B cell (primary cell): ENCODE measurements at places on chromosomes 3 and 15. TPM values are rescaled to one million over a fixed set of nuclear protein-coding genes. Genes with fewer than 3 reads are reported as not detected.

CX3CR1 gene
- 0.19 and 0.27 TPM in 2 replicates for total RNA-seq

CTXND1 gene
- total RNA-seq: not detected in 2 replicates

LRRC49 gene
- 0.49 and 1.4 TPM in 2 replicates for total RNA-seq

GRCh38 chr3:141561426-141562034, 74.7 kb downstream of the RASA2 start:
- peaks cover 11% of the 10 kb centered on the region for H3K4me1 ChIP-seq
- H3K27me3 ChIP-seq: no peaks in the 10 kb centered on the region
- H3K27ac ChIP-seq: no peak overlapping the region
- no peak overlapping the region for H3K4me3 ChIP-seq
- peak; percentile 75 for DNase-seq
- peaks cover 22% of the 10 kb centered on the region for H3K36me3 ChIP-seq

DNA sequence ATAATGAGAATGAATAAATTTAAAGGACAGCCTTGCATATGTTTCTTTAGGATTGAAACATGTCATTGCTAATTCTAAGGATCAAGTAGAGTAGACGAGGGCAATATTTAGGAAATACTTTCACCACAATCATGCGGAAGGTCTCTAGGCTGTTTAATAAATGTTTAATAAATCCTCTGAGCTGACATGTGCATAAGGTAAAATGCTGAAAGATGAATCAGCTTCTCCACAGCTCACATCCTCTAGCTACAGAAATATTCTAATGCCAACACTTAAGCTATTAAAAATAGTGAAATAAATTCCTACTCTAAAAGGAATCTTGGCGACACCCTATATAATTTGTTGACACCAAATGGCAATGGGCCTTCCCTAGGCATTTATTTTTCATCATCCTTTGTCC, 407.3 kb downstream of the TBL1XR1 start:
- no peak overlapping the region for H3K4me3 ChIP-seq
- no peaks in the 10 kb centered on the region for H3K4me1 ChIP-seq
- DNase-seq: no peak
- H3K36me3 ChIP-seq: no peaks in the 10 kb centered on the region
- H3K27ac ChIP-seq: no peak overlapping the region

- no peaks in the 10 kb centered on the region for H3K4me1 ChIP-seq
- no peaks in the 10 kb centered on the region for H3K36me3 ChIP-seq
- DNase-seq: no peak
- H3K4me3 ChIP-seq: no peak overlapping the region
- no peak overlapping the region for H3K27ac ChIP-seq
Measured at GRCh38 chr3:105610473-105610872, 243.8 kb downstream of the ALCAM start.

GRCh38 chr3:160226026-160226907, 1.0 kb downstream of the C3orf80 start:
- peaks cover 22% of the 10 kb centered on the region for H3K4me1 ChIP-seq
- H3K27me3 ChIP-seq: peaks cover 37% of the 10 kb centered on the region
- peak; percentile 45 for DNase-seq
